ENCODE measurements at places on chromosomes 2 and 18. TPM values are rescaled to one million over a fixed set of nuclear protein-coding genes. Genes with fewer than 3 reads are reported as not detected.

DNA sequence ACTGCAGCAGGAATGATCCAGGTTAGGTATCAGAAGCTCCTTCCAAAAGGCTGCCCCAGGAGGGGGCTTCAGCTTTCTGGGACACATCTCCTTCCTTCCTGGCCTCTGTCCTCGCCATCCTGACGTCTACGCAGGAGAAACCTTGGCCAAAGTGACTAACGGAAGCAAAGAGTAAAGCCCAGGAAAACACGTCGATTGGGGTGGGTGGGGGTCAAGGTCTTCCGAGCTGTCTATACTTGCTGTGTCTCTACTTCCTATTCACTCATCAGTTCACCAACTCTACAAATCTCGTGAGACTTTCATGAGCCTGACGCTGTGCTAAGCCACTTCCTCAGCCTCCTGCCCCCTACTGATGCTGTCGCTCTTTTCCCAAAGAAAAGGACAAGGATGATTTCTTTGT is 212.6 kb downstream of the TNS1 start:
- H3K4me1 ChIP-seq, result no peaks in the 10 kb centered on the region
- no peaks in the 10 kb centered on the region for H3K36me3 ChIP-seq
- no peaks in the 10 kb centered on the region for H3K27me3 ChIP-seq
- no peak overlapping the region for H3K4me3 ChIP-seq
- DNase-seq, result no peak

- H3K4me3 ChIP-seq, result no peak overlapping the region
- peaks cover 35% of the 10 kb centered on the region for H3K4me1 ChIP-seq
- no peaks in the 10 kb centered on the region for H3K27me3 ChIP-seq
- no peak for DNase-seq
- H3K36me3 ChIP-seq, result no peaks in the 10 kb centered on the region
Observed at GRCh38 chr2:55604027-55604565, 13.3 kb downstream of the PPP4R3B start.

The EIF2AK2 gene
- 14.6 TPM for total RNA-seq

The CCDC68 gene
- 1.4 TPM for total RNA-seq

DNA sequence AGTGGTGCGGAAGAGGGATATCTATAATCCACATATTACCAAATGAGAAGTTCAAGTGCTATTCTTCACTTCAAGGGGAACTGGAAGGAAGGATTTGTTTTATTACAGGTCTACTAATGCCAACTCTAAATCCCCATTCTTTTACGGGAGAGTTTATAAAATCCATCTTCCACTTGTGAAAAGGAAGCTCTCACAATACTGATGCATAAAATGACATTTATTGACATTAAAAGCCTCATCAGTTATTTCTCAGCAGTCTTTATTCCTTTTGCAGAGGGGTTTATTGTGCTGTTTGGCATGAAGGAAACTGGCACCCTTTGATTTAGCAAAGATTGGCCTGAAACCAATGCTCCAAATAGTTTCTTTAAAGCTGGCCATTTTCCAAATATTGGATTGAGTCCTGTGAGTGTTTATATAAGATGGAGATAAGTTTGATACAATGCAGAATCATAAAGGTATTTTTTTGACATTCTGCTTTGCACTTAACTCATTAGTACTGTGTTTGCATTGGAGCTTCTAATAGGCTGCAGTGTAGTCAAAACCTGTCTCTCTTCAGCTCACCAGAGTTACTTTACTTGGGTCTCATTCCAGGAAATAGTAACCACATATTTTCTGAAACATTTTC is 26.6 kb downstream of the LRP1B start:
- no peak overlapping the region for H3K27ac ChIP-seq
- no peaks in the 10 kb centered on the region for H3K36me3 ChIP-seq
- H3K27me3 ChIP-seq, result no peaks in the 10 kb centered on the region
- no peak overlapping the region for H3K4me3 ChIP-seq

The MC2R gene
- not detected for total RNA-seq

GRCh38 chr2:162184359-162184758 is 32.3 kb upstream of the GCG start:
- no peak overlapping the region for H3K27ac ChIP-seq
- no peaks in the 10 kb centered on the region for H3K27me3 ChIP-seq
- no peaks in the 10 kb centered on the region for H3K36me3 ChIP-seq
- no peak for DNase-seq

The TLX2 gene
- not detected for total RNA-seq

DNA sequence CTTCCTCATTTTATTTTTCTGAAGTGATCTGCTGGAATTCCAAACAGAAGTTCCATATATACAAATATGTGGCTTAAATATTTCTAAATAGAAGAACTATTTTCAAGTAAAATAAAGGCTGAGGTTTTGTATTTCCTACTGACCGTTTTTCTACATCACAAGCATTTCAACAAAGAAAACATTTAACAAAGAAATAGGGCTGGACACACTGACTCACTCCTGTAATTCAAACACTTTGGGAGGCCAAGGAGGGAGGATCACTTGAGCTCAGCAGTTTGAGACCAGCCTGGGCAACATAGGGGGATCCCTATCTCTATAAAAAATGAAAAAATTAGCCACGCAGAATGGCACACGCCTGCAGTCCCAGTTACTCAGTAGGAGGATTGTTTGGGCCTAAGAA is 44.6 kb downstream of the TANK start:
- no peak overlapping the region for H3K4me3 ChIP-seq
- no peaks in the 10 kb centered on the region for H3K4me1 ChIP-seq
- DNase-seq, result no peak

Measured in pancreas (tissue), 10 donors.